Nucleus accumbens (tissue), 56 donors: ENCODE measurements at places on chromosomes 1 and 21.

- no peak for DNase-seq
These were observed 131.4 kb downstream of the HS2ST1 start for GRCh38 chr1:87045761-87046304.

DNA sequence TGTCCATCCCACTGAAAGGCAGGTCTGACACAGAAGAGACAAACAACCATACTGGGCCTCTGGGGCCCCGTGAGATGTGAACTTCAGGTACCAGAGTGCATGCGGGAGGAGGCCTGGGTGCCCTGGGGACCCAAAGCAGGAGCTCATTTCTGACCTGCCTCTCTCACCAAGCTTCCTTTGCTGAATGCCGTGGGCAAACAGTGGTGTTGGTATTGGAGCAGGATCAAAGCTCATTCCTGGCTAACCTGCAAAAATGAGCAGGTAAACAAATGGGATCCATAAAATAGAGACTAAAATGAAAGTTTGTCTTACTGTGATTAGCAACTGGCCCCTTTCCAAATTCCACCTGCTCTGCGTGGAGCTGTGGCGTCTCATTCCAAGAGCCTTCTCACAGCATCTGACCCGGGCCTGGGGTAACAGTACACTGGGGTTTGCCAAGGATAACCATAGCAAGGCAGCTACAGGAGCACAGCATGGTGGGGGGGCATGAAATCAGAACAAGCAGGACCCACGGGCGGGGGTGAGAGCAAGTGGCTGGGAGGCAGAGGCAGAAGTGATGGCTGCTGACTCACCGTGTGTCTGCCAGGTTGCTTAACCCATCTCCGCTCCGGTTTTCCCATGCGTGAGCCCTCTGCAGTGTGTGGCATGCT is 103.6 kb downstream of the KIF26B start:
- no peak for DNase-seq

DNA sequence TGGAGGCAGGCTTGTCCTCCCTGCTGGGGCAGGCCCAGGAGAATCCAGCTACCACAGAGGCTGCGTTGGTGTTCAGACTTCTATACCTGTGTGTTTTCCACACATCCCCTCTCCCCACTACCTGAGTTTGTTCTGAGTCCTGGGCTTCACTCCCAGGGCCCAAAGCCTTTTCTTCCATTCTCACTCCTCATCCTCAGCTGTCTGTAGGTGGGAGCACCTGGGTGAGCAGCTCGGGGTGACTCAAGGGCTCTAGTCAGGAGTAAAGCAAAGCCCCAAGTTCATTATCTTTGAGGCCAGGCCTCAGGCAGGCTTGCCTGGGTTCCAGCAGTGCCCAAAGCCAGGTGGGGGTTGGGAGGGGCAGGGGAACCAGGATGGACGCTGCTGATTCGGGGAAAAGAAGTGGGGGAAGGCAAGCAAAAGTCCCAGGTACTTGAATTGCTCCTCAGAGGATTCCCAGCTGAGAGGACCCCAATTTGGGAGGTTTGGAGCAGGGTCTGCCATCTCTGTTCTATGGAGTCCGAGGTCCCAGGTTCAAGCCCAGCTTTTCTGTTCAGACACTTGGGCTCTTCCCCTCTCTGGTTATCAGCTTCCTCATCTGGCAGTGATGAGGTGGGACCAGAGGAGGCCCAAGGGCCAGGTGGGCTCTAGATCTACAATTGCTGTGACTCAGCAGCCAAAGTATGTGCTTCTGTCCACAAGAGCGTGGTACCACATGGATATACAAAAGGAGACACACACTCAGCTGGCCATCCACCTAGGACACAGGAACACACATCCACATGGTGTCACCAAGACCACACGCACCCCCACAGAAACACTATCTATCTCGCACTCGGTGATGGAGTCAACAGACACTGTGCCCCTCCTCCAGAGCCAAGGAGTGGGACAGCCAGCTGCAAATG is 5.8 kb upstream of the PTPN7 start:
- DNase-seq, result no peak

- DNase-seq, result no peak
These were observed 21.5 kb upstream of the NUP133 start for GRCh38 chr1:229529639-229530038.

DNA sequence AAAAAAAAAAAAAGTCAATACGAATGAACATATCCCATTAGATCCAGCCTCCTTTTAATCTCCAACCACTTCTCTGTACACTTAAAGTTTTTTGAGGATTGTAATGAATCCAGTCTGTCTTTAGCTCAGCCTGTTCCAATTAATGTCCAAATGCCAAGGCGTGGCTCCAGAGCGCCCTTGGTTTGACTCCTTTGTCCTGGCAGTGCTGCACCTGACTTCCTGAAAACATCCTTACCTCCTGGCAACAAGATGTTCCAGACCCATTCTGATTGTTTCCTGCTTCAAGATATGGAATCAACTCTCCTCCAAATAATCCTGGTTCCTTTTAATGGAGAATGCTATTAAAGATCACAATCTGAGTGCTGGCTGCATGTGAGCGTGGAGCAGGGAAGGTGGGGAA is 74.1 kb upstream of the FAM20B start:
- no peak for DNase-seq

- DNase-seq, result no peak
These were observed 15.1 kb downstream of the GJA5 start for GRCh38 chr1:147745271-147745670.
